ENCODE measurements at places on chromosomes 2 and 18.

- DNase-seq, result no peak
Measured at GRCh38 chr18:55433140-55433539, 154.9 kb downstream of the TCF4 start.

GRCh38 chr18:39424261-39424660 lies 1858.7 kb upstream of the CELF4 start:
- no peak for DNase-seq

- DNase-seq, result no peak
Measured at GRCh38 chr2:39160982-39161381, 40.1 kb upstream of the SOS1 start.

DNA sequence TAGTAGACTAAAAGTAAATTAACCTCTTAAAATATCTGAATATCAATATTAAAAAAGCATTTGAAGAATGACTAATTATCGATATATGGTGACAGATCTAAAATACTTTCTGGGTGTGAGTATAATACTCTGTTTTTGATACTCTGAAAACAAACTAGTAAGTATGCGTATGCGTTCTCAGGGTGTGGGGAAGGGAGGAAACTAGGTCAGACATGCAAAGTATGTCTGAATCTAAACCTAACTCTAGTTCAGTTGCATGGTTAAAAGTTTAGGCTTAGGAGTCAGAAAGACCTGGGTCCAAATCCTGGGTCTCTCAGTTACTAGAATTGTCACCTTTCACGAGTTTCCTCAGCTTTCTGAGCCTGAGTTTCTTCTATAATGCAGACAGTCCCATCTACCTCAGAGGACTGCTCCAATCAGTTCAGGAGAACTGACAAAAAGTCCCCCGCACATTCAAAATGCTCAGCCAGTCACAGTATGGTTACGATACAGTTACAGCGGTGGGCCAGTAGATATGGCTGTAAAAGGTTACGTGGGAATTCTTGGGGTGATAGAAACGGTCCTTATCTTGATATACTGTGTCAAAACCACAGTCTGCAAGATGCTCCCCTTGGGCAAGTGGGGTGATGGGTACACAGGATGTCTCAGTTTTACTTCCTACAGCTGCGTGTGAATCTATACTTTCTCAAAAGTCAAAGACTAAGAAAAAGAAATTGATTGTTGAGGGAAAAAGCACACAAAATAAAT lies 29.2 kb downstream of the UNC50 start:
- DNase-seq, result peak; percentile 56

DNA sequence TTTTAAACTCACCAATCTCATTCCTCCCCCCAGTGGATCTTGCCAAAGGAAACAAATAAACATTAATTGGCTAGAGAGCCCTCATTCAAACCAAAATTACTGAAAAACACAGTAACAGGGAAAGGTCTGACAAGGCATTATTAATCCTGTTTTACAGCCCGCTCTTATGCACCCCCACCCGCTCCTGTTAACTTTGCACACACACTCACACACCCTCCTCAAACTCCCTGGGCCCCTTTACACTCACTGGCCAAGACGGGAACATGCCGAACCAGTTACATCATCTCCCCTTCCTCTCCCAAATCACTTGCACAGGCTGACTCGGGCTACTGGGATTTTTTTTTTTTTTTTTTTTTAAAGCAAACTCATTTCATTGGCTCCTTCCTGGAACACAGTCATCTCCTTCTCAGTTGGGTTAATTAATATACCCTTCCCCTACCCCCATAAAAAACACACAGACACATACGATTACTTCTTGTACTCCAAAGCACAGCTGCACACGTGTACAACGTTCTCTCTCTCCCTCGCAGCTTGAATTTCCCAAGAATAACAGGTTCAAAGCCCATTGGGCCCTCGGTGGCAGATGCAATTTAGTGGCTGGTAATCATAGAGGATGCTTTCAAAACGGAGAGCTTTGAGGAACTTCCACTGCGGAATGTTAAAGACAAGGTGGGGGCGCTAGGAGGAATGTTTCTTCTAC lies 31.8 kb downstream of the KLF7 start:
- DNase-seq, result no peak

DNA sequence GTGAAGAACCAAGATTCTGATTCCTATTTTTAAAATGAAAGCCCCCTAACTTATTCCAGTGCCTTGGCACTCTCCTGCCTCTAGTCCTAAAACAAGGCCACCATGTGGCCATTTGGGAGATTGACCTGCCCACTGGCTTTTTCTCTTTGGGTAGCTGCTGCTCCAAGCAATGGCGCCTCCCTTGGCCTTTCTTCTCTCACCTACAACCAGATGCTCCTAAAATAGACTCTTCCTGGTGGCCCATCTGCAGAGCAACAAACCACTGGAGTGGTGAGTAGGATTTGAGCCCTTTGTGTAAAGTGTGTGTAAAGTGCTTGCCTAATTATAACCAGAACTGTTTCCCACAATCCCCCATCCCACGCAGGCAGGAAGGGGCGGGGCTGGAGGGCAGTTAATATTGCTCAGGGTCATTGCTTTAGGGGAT lies 114.2 kb downstream of the FHOD3 start:
- DNase-seq, result no peak

DNA sequence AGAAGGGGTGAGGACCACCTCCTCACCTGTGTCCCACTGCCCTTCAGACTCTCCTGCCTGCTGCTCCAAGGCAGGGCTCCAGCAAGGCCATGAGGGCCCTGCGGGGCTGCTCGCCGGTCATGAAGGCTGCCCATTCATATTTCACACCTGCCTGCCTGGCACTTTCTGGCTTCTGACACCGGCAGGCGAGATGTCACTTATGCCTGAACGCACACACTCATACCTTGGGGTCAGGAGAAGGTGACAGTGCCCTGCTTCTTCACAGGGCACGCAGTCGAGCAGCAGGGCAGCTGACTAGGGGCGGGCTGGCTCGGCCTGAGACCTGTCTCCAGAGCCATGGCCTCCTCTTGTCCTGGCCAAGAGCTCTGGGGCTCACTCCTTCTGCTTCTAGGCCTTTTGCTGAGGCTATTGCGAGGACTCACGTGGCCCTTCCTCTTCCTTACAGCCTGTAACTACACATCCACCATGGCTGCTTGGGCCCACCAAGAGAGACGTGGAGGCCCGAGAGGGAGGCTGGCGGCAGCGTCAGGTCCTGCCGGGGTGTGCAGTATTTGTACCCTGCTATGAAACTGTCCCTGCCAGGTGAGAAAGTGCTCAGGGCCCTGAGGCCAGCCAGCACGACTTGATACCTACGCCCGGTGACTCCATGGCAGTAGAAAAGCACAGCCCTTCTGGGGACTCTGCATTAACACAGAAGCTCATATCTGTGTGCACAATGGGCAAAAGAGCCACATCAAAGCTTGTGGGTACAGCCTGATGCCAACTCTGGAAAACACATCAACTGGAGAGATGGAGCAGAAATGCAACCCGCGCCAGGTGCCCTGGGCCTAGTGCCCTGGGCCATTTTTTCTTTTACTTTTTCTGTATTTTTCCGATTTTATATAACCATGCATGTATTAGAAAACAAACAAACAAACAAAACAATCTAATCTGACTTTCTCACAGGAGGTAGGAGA lies 30.6 kb downstream of the HS6ST1 start:
- no peak for DNase-seq

- DNase-seq, result no peak
Measured at GRCh38 chr18:55864281-55864680, 276.3 kb upstream of the TCF4 start.

- no peak for DNase-seq
Measured at GRCh38 chr2:239579081-239579480, 178.3 kb upstream of the HDAC4 start.

DNA sequence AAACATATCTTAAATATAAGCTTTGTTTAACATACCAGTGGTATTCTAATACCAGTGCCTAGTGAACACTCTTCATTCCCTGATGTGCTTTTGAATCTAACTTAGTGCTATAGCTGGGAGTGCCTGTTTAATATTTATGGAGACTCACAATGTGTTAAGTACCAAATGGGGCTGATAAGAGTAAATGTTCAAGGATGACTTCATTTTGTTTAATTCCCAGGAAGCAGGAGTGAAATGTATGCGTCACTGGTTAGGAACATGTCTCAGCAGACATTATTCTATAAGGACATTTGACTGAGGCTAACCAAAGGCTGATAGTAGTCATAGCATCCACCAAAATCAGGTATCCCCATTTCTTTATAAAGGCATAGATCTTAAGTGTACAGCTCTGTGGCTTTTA lies 31.7 kb upstream of the LINC00305 start:
- DNase-seq, result no peak

- DNase-seq, result no peak
Measured at GRCh38 chr2:39730276-39730675, 48.8 kb downstream of the THUMPD2 start.

Measured in effector memory CD4-positive, alpha-beta T cell (primary cell).